ENCODE measurements at places on chromosomes 7 and 10.

DNA sequence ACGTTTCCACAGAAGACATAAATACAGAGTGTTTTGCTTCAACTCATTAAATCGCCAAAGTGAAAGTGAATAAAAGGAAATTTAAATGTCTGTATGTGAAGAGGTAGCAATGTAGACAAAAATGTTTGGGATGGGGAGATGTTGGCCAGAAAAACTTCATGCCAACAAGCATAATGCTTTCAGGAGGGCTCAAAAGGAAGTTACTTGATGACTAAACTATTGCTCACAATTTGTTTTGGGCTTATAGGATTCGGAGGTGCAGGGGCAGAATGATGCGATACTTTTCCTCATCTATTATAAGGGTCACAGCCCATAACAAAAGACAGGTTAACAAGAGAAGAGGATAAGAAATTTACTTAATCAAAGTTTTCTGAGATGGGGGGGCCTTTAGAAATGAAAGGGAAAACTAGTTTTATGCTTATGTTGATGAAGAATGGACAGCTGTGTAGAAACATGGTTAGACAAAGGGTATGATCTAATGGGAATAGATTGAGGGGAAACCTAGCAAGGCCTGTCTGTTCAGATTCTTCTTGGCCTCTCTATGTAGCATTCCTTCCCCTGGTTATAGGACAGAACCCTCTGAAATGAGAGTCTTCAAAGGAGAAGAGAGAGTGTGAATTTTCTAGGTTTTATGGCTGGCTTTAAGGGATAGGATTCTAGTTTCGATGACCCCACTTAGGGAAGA, 898.6 kb downstream of the LRMDA start:
- peak; percentile 27 for DNase-seq

GRCh38 chr7:124813994-124814798, 48.6 kb upstream of the GPR37 start:
- no peak for DNase-seq

DNA sequence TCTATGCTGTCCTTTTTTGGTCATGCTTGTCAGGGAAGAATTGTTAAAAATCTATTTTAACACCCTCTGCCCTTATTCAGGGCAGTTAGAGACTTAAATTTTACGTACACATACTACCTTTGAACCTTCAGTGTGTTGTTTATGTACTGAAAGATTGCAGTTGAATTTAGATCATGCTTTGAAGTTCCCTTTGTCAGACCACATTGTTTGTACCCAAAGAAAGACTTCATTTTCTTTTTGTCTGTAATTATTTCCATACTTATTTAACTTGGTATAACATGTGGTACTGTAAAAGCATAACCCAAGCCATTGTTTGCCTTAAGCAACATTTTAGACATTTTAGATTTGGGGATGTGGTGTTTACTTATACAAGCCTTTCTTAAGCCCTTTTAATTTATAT, 96.1 kb downstream of the MMRN2 start:
- DNase-seq, result no peak

- DNase-seq, result peak; percentile 26
Observed at GRCh38 chr10:108902619-108903285, 1020.6 kb downstream of the XPNPEP1 start.

DNA sequence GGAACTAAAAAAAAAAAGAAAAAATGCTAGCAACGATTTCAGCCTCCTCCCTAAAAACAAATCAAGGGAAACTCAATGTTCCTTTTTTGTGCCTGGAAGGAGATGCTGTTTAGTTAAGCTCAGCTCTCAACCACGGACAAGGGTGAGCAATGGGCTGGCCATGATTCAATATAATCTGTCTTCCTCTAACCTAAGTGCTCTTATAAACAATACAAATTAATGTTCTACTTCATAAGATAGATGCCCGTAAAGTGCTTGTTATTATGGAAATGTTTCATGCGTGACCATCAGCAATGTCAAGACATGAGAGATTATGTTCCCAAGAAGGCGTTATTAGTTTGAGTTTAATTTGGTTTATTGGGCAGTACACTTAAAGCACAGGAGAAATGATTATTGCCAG, 320.3 kb downstream of the SFMBT2 start:
- peak; percentile 65 for DNase-seq

GRCh38 chr10:68900427-68901104, 549 bp upstream of the DDX50 start:
- peak; percentile 78 for DNase-seq

- DNase-seq, result no peak
Observed at GRCh38 chr10:29378106-29378505, 89.2 kb downstream of the LYZL1 start.

DNA sequence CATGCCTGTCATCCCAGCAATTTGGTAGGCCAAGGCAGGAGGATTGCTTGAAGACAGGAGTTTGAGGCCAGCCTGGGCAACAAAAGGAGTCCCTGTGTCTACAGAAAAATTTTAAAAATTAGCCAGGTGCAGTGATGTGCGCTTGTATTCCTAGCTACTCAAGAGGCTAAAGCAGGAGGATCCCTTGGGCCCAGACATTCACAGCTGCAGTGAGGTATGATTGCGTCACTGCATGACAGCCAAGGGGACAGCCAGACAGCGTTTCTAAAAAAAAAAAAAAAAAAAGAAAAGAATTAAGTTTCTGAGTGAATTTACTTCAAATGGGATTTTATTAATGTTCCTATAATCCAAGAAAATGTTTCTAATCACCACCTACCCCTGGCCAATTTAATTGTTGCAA, 87.4 kb upstream of the RNF148 start:
- DNase-seq, result no peak

- DNase-seq, result peak; percentile 76
Observed at GRCh38 chr10:101014230-101014884, 14.7 kb downstream of the LZTS2 start.

- DNase-seq, result no peak
Observed at GRCh38 chr7:75066521-75066920, 7.1 kb downstream of the RCC1L start.

- DNase-seq, result no peak
Observed at GRCh38 chr7:28981161-28981465, 23.0 kb upstream of the TRIL start.

DNA sequence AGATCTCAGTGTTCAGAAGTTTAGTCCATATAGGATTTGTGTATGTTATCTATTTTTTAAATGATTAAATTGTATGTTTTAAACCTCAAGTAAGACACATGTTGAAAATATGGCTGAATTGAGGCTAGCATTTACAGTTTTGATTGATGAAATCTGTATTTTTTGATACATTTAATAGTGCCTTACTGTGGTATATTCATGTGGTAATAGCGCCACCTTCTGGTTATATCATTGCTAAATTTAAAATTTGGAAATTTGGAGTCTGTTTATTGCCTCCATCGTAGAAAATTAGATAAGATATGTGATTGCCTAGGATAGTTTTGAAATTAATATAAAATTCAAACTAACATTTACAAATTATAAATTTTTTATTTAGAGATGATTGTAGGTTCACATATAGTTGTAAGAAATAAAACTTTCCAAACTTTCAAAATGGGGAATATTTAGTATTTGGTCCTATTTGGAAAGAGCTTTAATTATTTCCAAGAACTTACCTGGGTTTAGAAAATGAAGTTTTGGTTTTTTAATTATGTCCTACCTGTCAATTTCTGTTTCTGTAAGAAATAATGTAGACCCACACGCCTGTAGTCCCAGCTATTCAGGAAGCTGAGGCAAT, 19.1 kb upstream of the ARMS2 start:
- peak; percentile 48 for DNase-seq

Data from mesenchymal stem cell (in vitro differentiated cells and primary cell).